NCI-H2029 (cell line): ENCODE measurements at places on chromosomes 5 and 9.

GRCh38 chr9:98031169-98031568, 25.4 kb upstream of the NANS start:
- DNase-seq: no peak

- DNase-seq: no peak
Measured at GRCh38 chr9:121362813-121363621, 7.0 kb downstream of the STOM start.

- no peak for DNase-seq
Measured at GRCh38 chr5:140964356-140964755, 1.9 kb upstream of the PCDHAC2 start.

- no peak for DNase-seq
Measured at GRCh38 chr9:90062982-90063381, 458.2 kb downstream of the GADD45G start.

- no peak for DNase-seq
Measured at GRCh38 chr5:27216367-27216950, 178.1 kb upstream of the CDH9 start.

- no peak for DNase-seq
Measured at GRCh38 chr5:172802567-172803176, 31.4 kb upstream of the ERGIC1 start.
